ENCODE measurements at places on chromosomes 16 and 17. TPM values are rescaled to one million over a fixed set of nuclear protein-coding genes. Genes with fewer than 3 reads are reported as not detected.
A peak's percentile ranks its signal among the peaks of the same experiment; 100 is the strongest.

Gene HSD11B2
- not detected for total RNA-seq

Gene TBC1D3B
- total RNA-seq, result 17.2 TPM

DNA sequence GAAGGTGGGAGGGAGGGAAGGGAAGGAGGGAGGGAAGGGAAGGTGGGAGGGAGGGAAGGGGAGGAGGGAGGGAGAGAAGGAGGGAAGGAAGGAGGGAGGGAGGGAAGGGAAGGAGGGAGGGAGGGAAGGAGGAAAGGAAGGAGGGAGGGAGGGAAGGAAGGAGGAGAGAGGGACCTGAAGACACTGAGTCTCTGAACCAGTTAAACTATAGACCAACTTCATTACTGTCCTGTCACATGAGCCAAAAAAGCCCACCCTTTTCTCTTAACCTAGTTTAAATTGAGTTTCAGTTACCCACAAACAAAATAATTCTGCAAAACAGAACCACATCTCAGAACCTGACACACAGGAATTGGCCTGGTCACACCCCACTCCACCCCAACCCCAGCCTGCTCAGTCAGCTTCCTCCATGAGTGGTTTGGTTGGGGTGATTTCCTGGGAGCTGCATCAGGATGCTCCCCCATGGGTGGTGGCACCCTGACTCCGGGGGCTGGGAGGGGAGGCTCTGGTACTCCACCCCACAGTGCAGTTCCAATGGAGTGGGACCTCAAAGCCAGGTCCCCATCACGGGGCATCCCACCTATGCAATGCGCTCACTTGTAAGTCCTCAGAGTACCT, 4.7 kb upstream of the PRR29 start:
- DNase-seq, result peak; percentile 51
- no peak overlapping the region for H3K27ac ChIP-seq
- H3K27me3 ChIP-seq, result peaks cover 12% of the 10 kb centered on the region
- H3K4me1 ChIP-seq, result peaks cover 40% of the 10 kb centered on the region
- H3K4me3 ChIP-seq, result no peak overlapping the region

DNA sequence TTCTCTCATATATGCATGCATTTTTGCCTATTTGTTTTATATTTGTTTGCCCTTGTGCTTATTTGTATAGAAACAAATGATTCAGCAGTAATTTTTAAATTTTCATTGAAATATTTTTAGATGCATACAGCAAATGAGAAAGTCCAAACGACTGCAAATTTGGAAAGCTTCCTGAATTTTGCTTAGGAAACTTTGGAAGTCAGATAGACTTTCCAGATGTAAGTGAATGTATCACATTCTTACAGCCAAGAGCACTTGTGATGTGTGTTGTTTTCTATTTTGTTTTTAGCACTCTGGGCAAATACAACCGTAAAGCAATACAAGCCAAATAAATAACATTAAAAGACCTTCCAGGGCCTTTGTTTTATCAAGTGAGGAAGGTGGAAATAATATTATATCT, 680.8 kb upstream of the CDH8 start:
- no peak for DNase-seq
- no peaks in the 10 kb centered on the region for H3K36me3 ChIP-seq
- no peaks in the 10 kb centered on the region for H3K27me3 ChIP-seq
- no peaks in the 10 kb centered on the region for H3K4me1 ChIP-seq

DNA sequence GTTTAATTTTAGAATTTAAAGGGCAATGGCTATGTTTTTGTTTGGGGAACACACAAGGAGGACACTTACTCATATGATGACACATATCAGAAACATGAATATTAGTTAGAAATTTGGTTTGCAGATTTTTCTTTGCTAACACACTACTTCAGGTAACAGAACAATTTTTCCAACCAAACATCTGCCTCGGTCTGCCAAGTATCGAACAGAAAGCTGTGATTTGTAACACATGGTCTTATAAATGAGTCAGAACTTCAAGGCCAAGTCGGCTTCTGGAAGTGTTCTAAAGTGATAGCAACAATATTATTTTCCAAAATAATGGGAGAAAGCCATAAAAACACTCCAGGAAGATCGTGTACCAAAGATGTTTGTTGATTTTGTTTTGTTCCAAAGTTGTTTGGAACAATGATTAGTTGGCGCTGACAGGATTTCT, 75.9 kb upstream of the PMFBP1 start:
- H3K4me1 ChIP-seq, result no peaks in the 10 kb centered on the region
- no peak overlapping the region for H3K27ac ChIP-seq
- H3K4me3 ChIP-seq, result no peak overlapping the region
- H3K27me3 ChIP-seq, result no peaks in the 10 kb centered on the region
